ENCODE measurements at places on chromosomes 16 and 17.

- DNase-seq, result no peak
Measured at GRCh38 chr16:89969741-89970410, 21.3 kb downstream of the DEF8 start.

GRCh38 chr17:82502207-82502606, 17.3 kb upstream of the FOXK2 start:
- DNase-seq, result no peak

DNA sequence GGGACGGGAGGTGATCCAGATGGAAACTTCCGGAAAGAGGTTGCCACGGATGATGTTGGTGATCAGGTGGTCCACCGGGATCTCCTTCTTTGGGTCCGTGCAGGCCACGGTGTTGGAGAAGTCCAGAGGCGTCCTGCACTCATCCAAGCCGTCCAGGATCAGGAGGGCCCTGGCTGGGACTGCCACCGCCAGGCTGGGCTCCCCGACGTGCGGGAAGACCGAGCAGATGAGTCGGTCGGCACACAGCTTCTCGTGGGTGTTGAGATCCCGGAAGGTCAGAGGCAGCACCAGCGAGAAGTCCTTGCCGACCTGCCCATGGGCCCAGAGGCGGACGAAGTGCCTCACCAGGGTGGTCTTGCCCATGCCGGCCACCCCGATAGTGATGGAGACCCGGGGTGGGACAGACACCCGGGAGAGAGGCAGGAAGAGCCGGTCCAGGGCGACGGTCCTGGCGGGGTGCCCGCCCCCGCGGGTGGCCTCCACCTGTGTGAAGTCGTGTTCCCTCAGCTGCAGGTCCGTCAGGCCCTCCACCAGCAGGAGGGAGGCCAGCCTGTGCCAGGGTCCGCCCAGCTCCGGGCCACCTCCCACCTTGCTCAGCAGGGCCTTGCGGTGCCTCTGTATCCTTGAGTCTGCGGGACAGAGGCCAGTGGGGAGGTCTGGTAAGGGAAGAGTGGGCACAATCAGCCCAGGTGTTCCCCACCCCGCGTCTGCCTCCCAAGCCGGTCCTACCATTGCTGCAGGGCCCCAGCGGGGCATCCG, 12.9 kb downstream of the NLRC3 start:
- DNase-seq, result no peak

DNA sequence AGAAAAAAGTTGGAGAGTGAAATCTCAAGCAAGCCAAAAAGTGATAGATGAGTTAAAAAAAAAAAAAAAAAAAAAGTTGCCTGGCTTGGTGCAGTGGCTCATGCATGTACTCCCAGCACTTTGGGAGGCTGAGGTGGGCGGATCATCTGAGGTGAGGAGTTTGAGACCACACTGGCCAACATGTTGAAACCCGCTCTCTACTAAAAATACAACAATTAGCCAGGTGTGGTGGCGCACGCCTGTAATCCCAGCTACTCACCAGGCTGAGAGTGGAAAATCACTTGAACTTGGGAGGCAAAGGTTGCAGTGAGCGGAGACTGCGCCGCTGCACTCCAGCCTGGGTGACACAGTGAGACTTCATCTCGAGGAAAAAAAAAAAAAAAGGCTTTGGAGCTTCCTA, 668.8 kb downstream of the WWOX start:
- no peak for DNase-seq

DNA sequence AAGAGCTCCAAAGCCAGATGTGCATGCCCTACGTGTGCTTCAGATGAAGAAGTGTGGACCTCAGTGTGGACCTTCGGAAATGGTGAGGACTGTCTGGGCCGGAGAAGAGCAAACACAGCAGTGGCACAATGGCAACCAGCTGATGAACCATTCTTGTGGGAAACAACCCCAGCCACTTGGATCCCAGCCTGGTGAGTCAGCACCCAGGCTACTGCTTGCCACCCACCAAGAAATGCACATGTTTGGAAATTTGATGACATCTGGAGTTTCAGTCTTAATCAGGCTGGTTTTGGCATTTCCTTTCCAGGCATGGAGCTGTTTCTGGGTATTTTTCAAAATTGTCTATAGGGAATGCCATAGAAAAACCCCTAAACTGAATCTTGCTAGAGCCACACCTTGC, 42.7 kb downstream of the DYNLRB2 start:
- no peak for DNase-seq

DNA sequence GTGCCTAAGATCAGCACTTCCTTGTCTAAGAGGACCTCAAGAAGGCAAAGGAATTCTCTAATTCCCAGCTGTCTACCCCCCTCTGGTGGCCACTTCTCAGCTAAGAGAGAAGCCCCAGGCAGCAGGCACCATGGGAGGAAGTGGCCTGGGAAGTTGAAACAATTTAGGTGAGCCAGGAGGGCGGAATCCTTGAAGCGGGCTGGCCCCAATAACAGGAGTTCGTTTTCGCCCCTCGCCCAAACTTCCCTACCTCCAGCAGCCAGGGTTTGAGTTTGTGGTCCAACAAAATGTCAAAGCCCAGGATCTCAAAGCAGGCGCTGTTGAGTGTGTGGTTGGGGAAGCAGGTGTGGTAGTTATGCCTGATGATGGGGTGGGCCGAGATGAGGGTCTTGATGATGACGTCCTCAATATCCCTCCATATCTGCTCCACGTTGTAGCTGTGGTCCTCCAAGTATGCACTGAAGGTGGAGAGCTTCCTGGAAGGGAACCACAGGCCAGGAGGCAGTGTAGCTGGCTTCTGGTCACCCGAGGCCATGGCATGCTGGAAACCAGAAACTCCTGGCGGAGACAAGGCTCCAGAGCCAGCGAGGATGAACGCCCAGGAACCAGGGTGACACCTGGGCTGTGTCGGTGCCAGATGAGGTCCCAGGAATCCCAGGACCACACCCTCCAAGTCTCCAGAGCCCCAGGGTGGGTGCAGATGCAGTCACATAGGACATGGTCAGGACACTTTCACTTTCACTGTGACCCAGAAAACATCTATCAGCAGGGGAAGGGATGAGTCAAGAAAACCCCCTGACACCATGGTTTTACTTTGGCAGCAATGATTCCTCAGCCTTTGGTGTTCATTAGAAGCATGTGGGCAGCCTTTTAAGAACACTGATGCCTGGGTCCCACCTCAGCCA, 25.6 kb downstream of the TTLL6 start:
- DNase-seq, result peak; percentile 76

GRCh38 chr17:34730816-34731215, 151.4 kb downstream of the TMEM132E start:
- no peak for DNase-seq

DNA sequence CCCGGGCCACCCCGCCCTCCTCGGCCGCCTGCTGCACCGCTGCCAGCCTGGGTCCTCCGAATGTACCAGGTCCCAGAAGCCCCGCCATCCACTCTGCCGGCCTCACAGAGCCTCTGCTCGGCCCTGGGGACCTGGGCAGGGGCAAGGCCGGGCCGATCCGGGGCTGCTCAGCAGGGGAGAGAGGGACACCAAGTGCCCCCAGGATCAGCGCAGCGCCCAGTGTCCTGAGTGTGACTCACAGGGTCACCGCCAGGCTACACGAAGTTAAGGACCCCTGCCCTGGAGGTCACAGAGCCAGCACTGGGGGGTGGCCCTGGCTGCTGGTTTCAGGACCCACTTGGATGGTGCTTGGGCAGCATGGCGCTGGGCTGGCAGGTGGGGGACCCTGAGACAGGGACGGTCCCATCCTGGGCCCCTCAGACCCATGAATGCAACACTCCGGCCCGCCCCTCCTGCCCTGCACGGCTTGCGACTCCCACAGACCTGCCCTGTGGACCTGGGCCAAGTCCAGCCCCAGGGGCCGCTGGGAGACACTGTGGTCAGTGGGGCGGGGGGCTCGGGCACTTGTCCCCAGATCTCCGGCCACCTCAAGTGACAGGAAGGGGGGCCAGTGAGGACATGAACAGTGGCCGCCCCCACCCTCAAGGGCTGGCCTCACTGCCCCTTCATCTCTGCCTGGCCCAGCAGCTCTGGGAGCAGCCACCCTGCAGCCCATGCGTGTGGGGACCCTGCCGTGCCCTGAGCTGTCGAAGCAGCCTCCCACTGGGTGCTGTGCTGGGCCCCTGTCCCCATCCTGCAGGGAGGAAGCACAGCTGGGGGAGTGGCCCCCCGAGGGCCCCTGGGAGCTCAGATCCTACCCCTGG, 23.2 kb upstream of the SSTR5 start:
- no peak for DNase-seq

DNA sequence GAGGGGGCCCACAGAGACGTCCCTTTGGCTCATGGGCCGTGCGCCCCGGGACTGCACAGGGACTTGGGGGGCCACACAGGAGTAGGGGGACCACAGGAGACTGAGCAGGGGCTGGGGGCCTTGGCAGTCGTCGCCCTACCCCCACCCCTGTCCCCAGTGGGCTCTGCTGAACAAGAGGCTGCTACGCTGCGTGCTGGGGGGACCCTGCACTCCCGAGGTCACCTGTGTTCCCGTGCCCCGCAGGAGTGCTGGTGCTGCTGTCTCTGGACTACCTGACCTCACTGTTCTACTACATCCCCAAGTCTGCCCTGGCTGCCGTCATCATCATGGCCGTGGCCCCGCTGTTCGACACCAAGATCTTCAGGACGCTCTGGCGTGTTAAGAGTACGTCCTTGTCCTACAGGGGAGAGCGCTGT, 14.4 kb upstream of the RNF213 start:
- DNase-seq, result no peak

- DNase-seq, result no peak
Measured at GRCh38 chr17:45292696-45293412, 24.0 kb downstream of the MAP3K14 start.

DNA sequence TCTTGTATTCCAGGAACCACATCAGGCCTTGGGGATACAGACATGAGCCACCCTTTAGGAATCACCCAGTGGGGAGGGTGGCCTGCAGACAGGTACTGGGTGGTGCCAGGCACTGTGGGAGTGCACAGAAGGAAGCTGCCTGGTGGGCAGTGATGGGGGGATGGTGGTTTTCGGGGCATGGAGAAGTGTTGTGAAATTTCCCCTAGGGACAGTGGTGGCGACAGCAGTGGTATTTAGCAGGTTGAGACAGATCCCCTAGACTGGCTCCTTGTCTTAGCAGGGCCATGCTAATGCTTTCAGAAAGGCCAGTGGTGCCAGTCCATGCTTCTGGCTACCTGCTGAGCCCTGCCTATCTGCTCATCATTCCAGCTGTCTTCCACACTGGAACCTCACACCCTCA, 129.6 kb downstream of the SPACA3 start:
- DNase-seq, result no peak

DNA sequence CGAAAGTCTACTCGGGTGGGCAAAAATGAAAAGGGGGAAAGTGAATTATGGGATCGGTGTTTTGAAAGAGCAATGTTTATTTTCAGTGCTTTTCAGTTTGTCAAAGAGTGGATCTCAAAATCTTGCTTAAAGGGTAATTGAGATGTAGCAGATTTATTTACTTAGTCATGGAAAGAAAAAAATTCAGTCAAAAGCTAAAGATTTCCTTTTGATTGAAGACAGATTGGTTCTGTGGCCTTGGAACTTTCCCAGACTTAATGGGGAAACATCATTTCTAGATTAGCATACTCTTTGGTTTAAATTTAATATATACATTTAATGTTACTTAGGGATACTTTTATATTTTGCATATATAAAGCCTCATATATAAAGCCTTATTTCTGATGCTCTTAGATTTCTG, 20.6 kb downstream of the PRKAR1A start:
- DNase-seq, result no peak

- no peak for DNase-seq
Measured at GRCh38 chr17:40843242-40843641, 20.8 kb upstream of the KRT10 start.

- no peak for DNase-seq
Measured at GRCh38 chr17:70271200-70271599, 101.9 kb downstream of the KCNJ2 start.

DNA sequence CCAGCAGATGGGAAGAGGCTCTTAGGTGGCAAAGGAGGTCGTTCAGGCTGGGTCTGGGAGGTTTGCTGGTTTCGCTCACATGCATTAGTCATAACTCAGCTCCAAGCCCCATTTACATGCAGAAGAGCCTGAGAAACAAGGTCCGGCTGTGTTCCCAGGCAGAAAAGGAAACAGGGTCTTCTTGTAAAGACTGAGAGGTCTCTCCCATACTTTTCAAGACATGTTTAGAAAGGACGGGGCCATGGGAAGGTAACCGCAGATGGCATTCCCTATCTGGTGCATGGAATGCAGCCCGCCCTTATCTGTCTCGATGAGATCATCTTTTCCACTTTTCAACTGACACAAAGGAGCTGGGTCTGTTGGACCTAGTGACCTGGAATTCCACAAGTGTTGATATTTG, 389.0 kb upstream of the CDH11 start:
- DNase-seq, result no peak

GRCh38 chr16:53632526-53632925, 71.1 kb downstream of the RPGRIP1L start:
- DNase-seq, result no peak

GRCh38 chr16:4471869-4472268, 2.6 kb downstream of the NMRAL1 start:
- DNase-seq, result no peak

- no peak for DNase-seq
Measured at GRCh38 chr17:27862004-27862403, 31.2 kb downstream of the LYRM9 start.

GRCh38 chr17:77392376-77393273, 251.9 kb downstream of the SEC14L1 start:
- no peak for DNase-seq

- DNase-seq, result no peak
Measured at GRCh38 chr16:53844804-53845203, 140.8 kb downstream of the FTO start.

DNA sequence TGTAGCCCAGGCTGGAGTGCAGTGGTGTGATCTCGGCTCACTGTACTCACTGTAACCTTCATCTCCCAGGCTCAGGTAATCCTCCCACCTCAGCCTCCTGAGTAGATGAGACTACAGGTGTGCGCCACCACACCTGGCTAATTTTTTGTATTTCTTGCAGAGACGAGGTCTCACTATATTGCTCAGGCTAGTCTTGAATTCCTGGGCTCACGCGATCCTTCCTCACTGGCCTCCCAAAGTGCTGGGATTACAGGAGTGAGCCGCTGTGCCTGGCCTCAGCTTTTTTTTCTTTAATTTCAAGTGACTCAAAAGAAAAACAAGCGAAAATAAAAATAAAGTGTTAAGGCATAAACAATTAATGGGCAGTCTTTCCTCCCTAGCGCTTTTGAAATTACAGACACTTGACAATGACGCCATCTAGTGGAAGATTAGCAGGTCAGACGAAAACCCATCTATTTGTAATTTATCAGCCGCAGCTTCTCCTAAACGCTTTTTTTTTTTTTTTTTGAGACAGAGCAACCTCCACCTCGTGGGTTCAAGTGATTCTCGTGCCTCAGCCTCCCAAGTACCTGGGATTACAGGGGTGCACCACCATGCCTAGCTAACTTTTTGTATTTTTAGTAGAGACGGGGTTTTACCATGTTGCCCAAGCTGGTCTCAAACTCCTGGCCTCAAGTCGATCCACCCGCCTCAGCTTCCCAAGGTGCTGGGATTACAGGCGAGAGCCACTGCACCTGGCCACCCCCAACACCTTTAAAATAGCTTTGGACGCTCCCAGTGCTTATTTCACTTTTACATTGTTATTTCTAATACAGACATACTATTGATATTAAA, 28.1 kb upstream of the PECAM1 start:
- no peak for DNase-seq

- no peak for DNase-seq
Measured at GRCh38 chr16:3175157-3176093, 12.6 kb upstream of the OR1F1 start.

- DNase-seq, result no peak
Measured at GRCh38 chr17:58630883-58631522, 60.8 kb downstream of the TEX14 start.

- no peak for DNase-seq
Measured at GRCh38 chr16:89764711-89765201, 43.4 kb downstream of the ZNF276 start.

- no peak for DNase-seq
Measured at GRCh38 chr16:58906981-58907715, 173.0 kb upstream of the GOT2 start.

GRCh38 chr17:59366773-59367656, 35.6 kb downstream of the YPEL2 start:
- DNase-seq, result no peak

Measured in right forelimb (tissue), 1 donor.